ENCODE measurements at places on chromosomes 12 and 14.

DNA sequence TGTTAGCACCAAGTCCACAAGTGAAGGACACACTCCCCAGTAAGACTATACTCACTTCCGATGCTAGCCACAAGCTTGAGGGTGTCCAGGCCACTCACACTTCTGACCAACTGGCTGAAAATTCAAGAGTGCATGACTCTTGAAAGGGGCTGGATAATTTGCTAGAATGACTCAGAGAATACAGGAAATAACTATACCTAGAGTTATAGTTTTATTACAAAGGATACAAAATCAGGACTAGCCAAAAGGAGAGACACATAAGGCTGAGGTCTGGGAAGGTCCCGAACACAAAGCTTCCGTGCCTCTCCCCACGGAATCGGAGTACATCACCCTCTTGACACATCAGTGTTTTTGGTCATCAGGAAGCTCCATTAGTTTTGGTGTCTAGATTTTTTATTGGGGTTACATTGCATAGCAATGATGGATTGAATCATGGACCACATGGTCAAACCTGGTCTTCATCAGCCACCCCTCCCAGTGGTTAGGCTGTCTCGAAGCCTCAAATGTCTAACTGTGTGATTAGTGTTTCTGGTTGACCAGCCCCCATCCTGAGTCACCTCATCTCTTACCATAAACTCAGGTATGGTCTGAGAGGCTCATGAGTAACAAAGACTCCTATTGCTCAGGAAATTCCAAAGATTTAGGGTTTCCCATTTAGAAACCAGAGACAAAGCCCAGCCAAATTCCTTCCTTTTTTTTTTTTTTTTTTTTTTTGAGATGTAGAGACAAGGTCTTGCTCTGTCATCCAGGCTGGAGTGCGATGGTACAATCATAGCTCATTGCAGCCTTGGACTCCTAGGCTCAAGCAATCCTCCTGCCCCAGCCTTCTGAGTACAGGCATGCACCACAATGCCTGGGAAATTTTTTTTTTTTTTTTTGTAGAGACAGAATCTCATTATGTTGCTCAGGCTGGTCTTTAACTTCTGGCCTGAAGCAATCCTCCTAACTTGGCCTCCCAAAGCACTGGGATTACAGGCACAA is 472.0 kb upstream of the TBX3 start:
- DNase-seq, result no peak

- DNase-seq, result no peak
Measured at GRCh38 chr14:75625034-75625433, 35.6 kb downstream of the ERG28 start.

- no peak for DNase-seq
Measured at GRCh38 chr12:124592481-124593160, 25.2 kb upstream of the NCOR2 start.

DNA sequence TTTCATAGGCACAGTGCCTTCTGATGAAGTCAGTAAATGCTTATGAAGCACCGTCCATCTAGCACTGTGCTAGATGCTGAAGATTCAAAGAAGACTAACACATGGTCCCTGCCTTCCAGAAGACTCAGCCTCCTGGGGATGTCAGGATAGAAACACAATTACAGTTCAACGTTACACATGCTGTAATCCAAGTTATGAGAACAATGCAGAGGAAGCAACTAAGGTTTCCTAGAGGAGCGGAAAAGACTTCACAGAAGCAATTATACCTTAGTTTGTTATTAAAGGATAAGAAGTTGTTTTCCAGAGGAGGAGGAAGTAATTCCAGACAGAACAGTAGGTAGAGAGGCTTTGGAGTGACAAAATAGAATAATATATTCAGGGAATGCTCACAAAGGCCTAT is 66.9 kb upstream of the FGD4 start:
- no peak for DNase-seq

DNA sequence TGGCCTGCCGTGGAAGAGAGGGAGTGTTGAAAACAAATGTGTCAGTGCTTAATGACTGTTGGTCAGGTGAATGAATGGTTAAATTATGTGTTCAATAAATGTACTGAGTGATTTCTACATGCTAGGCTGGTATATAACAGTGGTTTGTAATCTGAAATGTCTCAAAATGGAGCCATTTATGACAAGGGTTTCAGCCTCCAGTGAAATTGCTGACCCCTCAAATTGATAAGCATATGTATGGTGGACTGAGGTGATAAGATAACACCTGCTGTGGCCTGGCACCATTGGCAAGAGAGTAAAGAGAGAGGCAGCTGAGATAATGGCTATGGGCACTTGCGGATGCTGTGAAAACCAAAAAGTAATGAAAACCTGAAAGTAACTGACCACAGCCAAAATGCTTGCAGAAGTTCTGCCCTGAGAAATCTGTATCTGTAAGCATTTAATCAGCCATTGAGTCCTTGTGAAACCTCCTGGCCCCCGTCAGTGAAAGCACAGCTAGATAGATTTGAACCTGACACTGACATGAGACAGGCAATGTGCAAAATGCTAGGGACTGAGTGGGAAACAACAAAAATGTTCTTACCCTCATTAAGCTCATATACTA is 1.4 kb upstream of the BCAT1 start:
- DNase-seq, result no peak

GRCh38 chr14:76352639-76353281 is 23.2 kb upstream of the ESRRB start:
- peak; percentile 92 for DNase-seq

DNA sequence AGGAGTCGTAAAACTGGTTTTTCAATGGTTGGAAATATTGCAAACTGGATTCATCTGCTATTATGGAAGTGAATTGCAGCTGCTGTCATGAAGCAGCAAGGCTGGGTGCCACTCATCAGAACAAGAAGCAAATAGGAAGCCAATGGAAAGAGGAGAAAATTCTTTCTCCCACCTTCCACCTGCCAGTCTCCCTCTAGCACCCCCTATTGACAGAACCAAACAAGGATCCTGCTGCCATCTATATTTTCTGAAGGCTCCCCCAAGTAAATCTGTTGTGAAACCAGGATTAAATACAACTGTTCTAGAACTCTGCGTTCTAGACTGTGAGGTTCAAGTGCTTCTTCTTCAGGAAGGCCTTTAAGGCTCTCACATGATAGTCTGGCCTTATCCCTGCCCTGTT is 286.6 kb downstream of the AACS start:
- no peak for DNase-seq

GRCh38 chr14:50739186-50739585 is 71.1 kb upstream of the SAV1 start:
- DNase-seq, result no peak

- no peak for DNase-seq
Measured at GRCh38 chr12:132439333-132439904, 50.5 kb upstream of the FBRSL1 start.

DNA sequence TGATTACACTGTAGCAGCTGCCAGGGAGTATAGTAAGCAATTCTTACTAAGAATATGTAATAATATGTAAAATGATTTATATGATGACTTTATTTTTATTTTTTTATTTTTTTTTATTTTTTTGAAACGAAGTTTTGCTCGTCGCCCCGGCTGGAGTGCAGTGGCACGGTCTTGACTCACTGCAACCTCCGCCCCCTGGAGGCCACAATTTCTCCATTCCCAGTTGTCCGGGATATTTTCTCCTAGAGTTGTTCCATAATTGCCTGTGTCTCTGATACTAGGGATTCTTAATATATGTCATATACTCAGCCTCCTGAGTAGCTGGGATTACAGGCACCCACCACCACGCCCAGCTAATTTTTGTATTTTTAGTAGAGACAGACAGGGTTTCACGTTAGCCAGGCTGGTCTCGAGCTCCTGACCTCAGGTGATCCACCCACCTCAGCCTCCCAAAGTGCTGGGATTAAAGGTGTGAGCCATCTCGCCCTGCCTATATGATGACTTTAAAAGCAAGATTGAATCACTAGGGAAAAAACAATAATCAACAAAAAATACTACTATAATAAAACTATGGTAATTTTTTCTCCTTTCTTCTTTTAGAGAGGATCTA is 12.2 kb upstream of the ITPR2 start:
- peak; percentile 59 for DNase-seq

- DNase-seq, result no peak
Measured at GRCh38 chr12:86249851-86250250, 6.3 kb downstream of the MGAT4C start.

- DNase-seq, result no peak
Measured at GRCh38 chr12:2363836-2364609, 311.2 kb downstream of the CACNA1C start.

GRCh38 chr14:45083617-45083975 is 320 bp upstream of the PRPF39 start:
- peak; percentile 5 for DNase-seq

GRCh38 chr12:43544703-43545102 is 7.3 kb downstream of the ADAMTS20 start:
- peak; percentile 2 for DNase-seq

GRCh38 chr14:26200687-26201086 is 397.1 kb downstream of the NOVA1 start:
- DNase-seq, result no peak

DNA sequence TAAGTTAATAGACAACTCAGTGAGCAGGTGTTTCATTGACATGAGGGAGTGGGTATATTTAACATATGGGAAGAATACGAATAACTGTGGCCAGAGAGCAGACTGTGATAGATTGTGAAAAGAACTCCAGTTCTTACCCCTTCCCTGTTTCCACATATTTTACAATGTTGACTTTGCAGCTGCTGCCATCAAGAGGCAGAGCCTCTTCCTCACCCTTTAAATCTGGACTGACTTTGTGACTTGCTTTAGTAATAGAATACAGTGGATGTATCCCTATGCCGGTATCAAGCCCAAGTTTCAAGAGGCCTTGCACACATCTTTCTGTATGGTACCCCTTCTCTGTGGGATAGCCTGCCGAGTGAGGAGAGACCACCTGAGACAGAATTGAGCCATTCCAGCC is 356.7 kb downstream of the ETNK1 start:
- no peak for DNase-seq

GRCh38 chr14:89603938-89604480 is 187.0 kb upstream of the FOXN3 start:
- no peak for DNase-seq
